CD4-positive, alpha-beta T cell treated with Interleukin-10 for 1 hour (primary cell): ENCODE measurements at places on chromosomes 11 and 22.

GRCh38 chr11:11979488-11980117 is 28.8 kb downstream of the DKK3 start:
- no peak for DNase-seq

DNA sequence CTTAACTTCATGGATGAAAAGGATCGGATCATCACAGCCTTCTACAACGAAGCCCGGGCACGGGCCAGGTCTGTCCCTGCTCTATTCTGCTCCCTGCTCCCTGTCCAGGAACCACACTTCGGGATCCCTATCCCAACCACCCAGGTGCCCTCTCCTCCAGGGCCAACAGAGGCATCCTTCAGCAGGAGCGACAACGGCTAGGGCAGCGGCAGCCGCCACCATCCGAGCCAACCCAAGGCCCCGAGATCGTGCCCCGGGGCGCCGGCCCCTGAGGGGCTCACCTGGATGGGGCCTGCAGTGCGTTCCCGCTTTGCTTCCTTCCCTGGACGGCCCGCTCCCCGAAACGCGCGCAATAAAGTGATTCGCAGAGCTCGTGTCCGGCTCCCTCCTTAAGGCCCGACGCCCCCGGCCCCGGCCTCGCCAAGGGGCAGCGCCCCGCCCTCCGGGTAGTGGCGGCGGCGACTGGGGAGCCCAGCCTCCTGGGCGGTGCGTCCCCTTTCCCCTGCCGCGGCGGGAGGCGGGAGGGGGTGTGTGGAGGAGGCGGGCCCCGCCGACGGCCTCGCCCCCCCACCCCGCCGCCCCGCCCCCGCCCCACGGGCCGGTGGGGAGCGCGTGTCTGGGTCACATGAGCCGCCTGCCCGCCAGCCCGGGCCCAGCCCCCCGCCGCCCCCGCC is at the start of gene VEGFB:
VEGFB (plus strand) TSS at position 672 of the 674 bp plus-strand sequence. CDS start 250 bp downstream, outside the sequence.
- peak; percentile 82 for DNase-seq

GRCh38 chr11:830295-831117 is 2.2 kb upstream of the CD151 start:
- DNase-seq: peak; percentile 69

GRCh38 chr11:74981888-74982287 is 6.8 kb upstream of the NEU3 start:
- no peak for DNase-seq

- no peak for DNase-seq
Observed at GRCh38 chr11:85977751-85978160, 91.1 kb downstream of the PICALM start.

- no peak for DNase-seq
Observed at GRCh38 chr11:3089236-3090061, 32.2 kb upstream of the CARS1 start.
